Activated naive CD8-positive, alpha-beta T cell treated with anti-CD3 and anti-CD28 coated beads, Interleukin-2, amount 10 ng/mL, durations not matched to agents 7 days and 5 days (primary cell): ENCODE measurements at places on chromosomes 3 and 15. TPM values are rescaled to one million over a fixed set of nuclear protein-coding genes. Genes with fewer than 3 reads are reported as not detected.
A peak's percentile ranks its signal among the peaks of the same experiment; 100 is the strongest.

- H3K27me3 ChIP-seq = peaks cover 76% of the 10 kb centered on the region
- H3K4me1 ChIP-seq = peaks cover 3% of the 10 kb centered on the region
- DNase-seq = no peak
- H3K4me3 ChIP-seq = no peak overlapping the region
- H3K36me3 ChIP-seq = no peaks in the 10 kb centered on the region
- no peak overlapping the region for H3K27ac ChIP-seq
Observed at GRCh38 chr15:68436680-68437079, 4.7 kb upstream of the ITGA11 start.

Gene ISG20
- total RNA-seq = 209 TPM

GRCh38 chr15:75718328-75718727 lies 5.7 kb upstream of the CSPG4 start:
- no peaks in the 10 kb centered on the region for H3K36me3 ChIP-seq
- DNase-seq = no peak
- H3K27ac ChIP-seq = no peak overlapping the region
- H3K4me3 ChIP-seq = no peak overlapping the region
- peaks cover 23% of the 10 kb centered on the region for H3K27me3 ChIP-seq

DNA sequence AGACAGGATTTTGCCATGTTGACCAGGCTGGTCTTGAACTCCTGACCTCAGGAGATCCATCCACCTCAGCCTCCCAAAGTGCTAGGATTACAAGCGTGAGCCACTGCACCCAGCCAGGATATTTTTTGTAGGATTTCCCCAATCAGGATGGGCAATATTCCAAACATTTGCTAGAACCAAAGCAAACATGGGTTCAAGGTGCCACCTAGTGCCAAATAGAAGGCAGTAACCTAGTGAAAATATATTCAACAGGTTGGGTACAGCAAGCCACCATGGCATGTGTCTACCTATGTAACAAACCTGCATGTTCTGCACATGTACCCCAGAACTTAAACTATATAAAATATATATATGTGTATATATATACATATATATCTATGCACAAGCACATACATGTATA lies 185.9 kb upstream of the CADM2 start:
- no peaks in the 10 kb centered on the region for H3K27me3 ChIP-seq
- H3K27ac ChIP-seq = no peak overlapping the region
- H3K36me3 ChIP-seq = no peaks in the 10 kb centered on the region
- no peaks in the 10 kb centered on the region for H3K4me1 ChIP-seq

DNA sequence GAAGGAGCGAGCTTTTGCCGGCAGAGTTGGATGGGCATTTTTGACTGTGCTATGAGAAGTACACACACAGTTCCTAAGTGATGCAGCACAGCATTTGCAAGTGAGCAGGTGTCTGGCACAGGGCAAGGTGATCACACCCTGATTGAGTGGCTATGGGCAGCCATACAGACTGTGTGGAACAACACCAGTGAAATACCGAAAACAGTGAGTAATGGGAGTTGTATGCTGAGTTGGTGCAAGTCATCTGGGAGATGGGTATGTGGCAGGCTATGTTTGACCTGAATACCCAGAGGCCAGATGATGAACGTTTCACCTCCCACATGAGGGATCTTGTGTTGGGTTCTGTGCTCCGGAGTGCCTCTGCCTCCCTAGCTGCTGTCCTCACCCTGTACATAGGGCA lies 53.5 kb upstream of the TIPARP start:
- no peak for DNase-seq
- peaks cover 4% of the 10 kb centered on the region for H3K4me1 ChIP-seq
- no peak overlapping the region for H3K27ac ChIP-seq
- peaks cover 5% of the 10 kb centered on the region for H3K36me3 ChIP-seq
- H3K4me3 ChIP-seq = no peak overlapping the region

GRCh38 chr3:71430941-71431552 lies 152.5 kb downstream of the FOXP1 start:
- H3K4me3 ChIP-seq = peak overlapping the region; percentile 10
- H3K36me3 ChIP-seq = peaks cover 17% of the 10 kb centered on the region
- DNase-seq = no peak

DNA sequence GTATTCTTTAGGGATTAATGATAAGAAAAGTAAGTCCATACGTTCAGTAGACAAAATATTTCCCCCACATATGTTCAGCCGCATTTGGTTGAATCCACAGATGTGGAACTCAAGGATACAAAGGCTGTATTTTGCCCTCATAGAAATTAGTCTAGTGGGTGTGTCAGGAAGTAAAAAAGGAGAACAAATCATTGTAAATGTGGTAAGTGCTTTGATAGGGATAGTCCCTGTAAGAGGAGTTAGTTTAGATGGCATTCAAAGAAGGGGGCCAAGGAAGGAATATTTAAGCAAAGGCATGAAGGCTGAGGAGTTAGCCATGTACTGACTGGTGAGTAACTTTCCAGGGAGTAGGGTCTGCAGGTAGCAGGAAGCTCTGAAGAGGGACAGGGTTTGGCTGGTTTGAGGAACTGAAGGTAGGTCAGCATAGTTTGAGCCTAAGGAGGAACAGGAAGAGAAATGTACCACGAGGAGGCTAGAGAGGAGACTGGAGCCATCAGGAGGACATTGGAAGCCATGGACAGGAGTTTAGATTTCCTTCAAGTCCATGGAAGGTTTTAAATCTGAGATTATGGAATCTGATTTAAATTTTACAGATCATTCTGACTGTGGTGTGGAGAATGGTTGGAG lies 98.8 kb downstream of the MME start:
- H3K36me3 ChIP-seq = no peaks in the 10 kb centered on the region
- H3K27ac ChIP-seq = no peak overlapping the region
- H3K27me3 ChIP-seq = peaks cover 5% of the 10 kb centered on the region

- H3K4me1 ChIP-seq = peaks cover 2% of the 10 kb centered on the region
- H3K36me3 ChIP-seq = no peaks in the 10 kb centered on the region
- H3K27me3 ChIP-seq = no peaks in the 10 kb centered on the region
- no peak overlapping the region for H3K27ac ChIP-seq
Observed at GRCh38 chr3:170321321-170322034, 36.0 kb upstream of the SKIL start.

DNA sequence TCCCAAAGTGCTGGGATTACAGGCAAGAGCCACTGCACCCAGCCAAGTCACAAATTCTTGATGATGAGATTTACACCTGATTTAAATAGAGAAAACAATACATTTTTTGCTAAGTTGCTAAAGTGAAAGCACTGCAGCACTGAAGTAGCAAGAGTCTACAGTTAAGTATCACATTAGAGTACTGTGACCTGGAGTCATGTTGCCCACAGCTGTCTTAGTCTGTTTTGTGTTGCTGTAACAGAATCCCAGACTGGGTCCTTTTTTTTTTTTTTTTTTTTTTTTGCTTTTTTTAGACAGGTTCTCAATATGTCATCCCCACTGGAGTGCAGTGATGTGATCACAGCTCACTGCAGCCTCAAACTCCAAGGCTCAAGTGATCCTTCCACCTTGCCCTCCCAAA lies 23.2 kb upstream of the GNB4 start:
- DNase-seq = no peak
- no peak overlapping the region for H3K4me3 ChIP-seq
- H3K27ac ChIP-seq = no peak overlapping the region
- H3K36me3 ChIP-seq = no peaks in the 10 kb centered on the region
- no peaks in the 10 kb centered on the region for H3K4me1 ChIP-seq

DNA sequence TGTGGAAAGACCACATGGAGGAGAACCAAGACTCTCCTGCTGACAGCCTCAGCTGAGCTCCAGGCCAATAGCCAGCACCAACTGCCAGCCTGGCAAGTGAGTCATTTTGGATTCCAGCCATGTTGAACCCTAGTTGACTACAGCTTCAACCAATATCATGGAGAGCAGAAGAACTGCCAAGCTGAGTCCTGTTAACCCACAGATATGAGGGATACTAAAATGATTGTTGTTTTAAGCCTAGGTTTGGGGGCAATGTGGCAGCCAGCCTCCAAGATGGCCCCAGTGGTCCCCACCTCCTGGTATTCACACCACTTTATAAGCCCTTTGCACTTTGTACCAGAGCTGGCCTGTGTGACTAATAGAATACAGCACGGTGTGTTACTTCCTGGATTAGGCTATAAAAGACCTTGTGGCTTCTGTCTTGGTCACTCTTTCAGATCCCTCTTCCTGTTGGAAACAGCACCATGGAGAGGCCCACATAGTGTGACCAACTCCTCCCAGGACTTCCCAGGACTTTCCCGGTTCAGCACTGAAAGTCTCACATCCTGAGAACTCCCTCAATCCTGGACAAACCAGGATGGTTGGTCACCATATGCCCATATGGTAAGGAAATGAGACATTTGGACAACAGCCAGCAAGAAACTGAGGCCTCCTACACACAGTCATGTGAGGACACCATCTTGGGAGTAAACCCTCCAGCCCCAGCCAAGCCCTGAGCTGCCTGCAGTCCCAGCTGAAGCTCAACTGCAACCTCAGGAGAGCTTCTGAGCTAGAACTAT lies 32.4 kb upstream of the CDV3 start:
- DNase-seq = no peak
- H3K27me3 ChIP-seq = no peaks in the 10 kb centered on the region
- no peaks in the 10 kb centered on the region for H3K36me3 ChIP-seq
- H3K27ac ChIP-seq = no peak overlapping the region
- peaks cover 3% of the 10 kb centered on the region for H3K4me1 ChIP-seq

DNA sequence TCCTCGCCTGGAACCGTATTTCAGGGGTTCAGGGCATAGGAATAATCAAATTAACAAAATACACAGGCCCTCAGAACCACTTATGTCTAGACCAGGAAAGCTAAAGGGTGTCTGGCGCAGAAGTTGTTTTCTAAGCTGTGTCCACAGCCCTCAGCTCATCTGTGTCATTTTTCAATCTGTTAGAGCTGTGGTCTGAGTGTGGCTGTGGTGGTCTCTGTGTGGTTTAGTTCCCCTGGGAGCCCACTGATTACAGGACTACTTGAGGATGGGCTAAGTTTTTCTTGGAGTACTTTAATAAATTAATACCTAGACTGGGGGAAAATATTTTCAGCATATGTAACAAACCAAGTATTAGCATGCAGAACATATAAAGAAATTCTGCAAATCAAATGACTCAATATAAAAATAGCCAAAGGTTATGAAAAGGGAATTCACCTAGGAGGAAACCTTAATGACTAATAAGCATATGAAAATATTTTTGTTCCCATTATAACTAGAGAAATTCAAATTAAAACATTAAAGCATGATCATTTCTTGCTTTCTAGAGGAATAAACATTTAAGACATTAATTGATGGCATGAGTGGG lies 186.3 kb downstream of the SATB1 start:
- no peaks in the 10 kb centered on the region for H3K36me3 ChIP-seq
- H3K27ac ChIP-seq = no peak overlapping the region
- no peak overlapping the region for H3K4me3 ChIP-seq
- no peaks in the 10 kb centered on the region for H3K4me1 ChIP-seq

DNA sequence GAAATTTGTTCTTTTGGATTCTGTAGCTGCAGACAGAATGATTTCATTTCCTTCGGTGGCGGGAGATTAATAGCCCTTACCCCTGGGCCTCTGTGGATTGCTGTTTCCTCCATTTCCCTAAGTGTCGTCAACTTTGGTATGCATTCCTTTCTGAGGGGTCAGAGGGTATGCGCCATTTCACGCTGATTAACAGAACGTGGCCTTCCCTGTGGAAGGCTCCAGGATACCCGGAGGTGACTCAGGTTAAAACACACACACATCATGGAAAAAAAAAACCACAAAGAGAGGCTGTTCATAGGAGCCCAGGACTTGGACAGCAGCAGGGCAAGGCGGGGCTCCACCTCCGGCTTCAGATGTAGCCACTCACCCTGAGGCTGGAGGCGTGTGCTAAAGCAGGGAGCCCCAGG lies 51.9 kb downstream of the EPHB1 start:
- peaks cover 2% of the 10 kb centered on the region for H3K4me1 ChIP-seq
- H3K36me3 ChIP-seq = no peaks in the 10 kb centered on the region

DNA sequence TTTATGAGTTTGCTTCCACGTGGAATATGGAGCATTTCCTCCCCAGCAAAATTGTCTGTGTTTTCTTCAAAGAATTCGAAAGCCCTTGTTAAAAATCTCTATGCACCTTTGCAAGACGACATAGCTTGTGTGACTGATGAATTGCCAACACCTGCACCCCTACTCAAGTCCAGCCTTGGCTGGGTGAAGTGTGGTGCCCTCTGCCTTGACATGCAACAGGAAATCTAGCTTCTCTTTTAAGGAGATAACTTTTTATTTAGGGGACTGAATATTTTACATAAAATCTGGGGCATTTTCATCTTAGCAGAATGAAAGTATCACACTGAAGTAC lies 647 bp downstream of the HMG20A start:
- peak overlapping the region; percentile 99 for H3K27ac ChIP-seq
- peak; percentile 32 for DNase-seq
- H3K4me3 ChIP-seq = peak overlapping the region; percentile 96
- peaks cover 44% of the 10 kb centered on the region for H3K4me1 ChIP-seq
- no peaks in the 10 kb centered on the region for H3K27me3 ChIP-seq

- no peak overlapping the region for H3K27ac ChIP-seq
- no peaks in the 10 kb centered on the region for H3K27me3 ChIP-seq
- H3K4me1 ChIP-seq = no peaks in the 10 kb centered on the region
- H3K36me3 ChIP-seq = no peaks in the 10 kb centered on the region
Observed at GRCh38 chr3:54845551-54845950, 82.3 kb downstream of the LRTM1 start.

Gene SLC22A13
- total RNA-seq = 0.57 TPM

DNA sequence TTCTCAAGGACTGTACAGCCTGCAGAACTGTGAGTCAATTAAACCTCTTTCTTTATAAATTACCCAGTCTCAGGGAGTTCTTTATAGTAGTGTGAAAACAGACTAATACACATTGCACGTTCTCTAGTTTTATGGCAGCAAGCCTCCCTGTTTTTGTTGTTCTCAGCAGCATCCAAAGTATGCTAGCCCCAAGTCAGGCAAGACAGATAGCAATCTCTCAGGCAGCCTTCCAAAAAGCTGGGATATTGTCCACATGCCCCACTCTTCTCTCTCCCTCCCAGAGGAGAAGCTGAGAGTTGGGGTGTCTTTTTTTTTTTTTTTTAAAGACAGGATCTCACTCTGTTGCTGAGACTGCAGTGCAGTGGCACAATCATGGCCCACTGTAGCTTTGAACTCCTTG lies 130.6 kb downstream of the ISL2 start:
- H3K27ac ChIP-seq = no peak overlapping the region
- DNase-seq = no peak
- H3K4me3 ChIP-seq = no peak overlapping the region
- peaks cover 35% of the 10 kb centered on the region for H3K36me3 ChIP-seq
- no peaks in the 10 kb centered on the region for H3K27me3 ChIP-seq

Gene PTX3
- total RNA-seq = 0.40 TPM

DNA sequence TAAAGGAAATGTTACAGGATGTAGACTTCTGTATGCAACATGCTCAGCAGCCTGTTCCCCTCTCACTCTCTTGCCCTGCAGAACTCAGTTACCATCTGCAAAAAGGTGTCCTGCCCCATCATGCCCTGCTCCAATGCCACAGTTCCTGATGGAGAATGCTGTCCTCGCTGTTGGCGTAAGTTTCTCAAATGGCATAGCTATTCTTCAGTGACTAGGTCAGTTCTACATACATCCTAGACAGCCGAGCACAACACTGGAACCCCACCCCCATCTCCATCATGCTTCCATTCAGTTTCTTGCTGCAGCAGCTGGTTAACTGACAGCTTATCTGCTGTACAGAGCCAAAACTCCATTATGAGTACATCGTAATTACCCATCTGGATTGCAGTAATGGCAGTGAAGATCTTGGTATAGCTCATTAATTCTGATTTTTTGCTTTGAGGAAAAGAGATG lies 4.5 kb downstream of the THBS1 start:
- H3K36me3 ChIP-seq = no peaks in the 10 kb centered on the region
- peaks cover 28% of the 10 kb centered on the region for H3K27me3 ChIP-seq
- no peak overlapping the region for H3K27ac ChIP-seq
- H3K4me1 ChIP-seq = peaks cover 14% of the 10 kb centered on the region

Gene SLC12A8
- total RNA-seq = 0.79 TPM
